ENCODE measurements at places on chromosomes 12 and 14. TPM values are rescaled to one million over a fixed set of nuclear protein-coding genes. Genes with fewer than 3 reads are reported as not detected.

GRCh38 chr12:118356809-118357256, 15.9 kb downstream of the TAOK3 start:
- H3K4me3 ChIP-seq, result peak overlapping the region; percentile 11
- H3K27ac ChIP-seq, result peak overlapping the region; percentile 82
- H3K27me3 ChIP-seq, result no peaks in the 10 kb centered on the region
- H3K36me3 ChIP-seq, result no peaks in the 10 kb centered on the region
- DNase-seq, result no peak

- no peak overlapping the region for H3K27ac ChIP-seq
- no peaks in the 10 kb centered on the region for H3K27me3 ChIP-seq
- no peak for DNase-seq
- no peaks in the 10 kb centered on the region for H3K4me1 ChIP-seq
- H3K4me3 ChIP-seq, result no peak overlapping the region
- H3K36me3 ChIP-seq, result no peaks in the 10 kb centered on the region
These were observed 16.8 kb downstream of the HIF1A start for GRCh38 chr14:61712137-61712536.

- DNase-seq, result no peak
- H3K36me3 ChIP-seq, result peaks cover 15% of the 10 kb centered on the region
- no peak overlapping the region for H3K4me3 ChIP-seq
- no peaks in the 10 kb centered on the region for H3K27me3 ChIP-seq
- H3K27ac ChIP-seq, result no peak overlapping the region
These were observed 5.9 kb downstream of the ZFYVE21 start for GRCh38 chr14:103721334-103722120.

DNA sequence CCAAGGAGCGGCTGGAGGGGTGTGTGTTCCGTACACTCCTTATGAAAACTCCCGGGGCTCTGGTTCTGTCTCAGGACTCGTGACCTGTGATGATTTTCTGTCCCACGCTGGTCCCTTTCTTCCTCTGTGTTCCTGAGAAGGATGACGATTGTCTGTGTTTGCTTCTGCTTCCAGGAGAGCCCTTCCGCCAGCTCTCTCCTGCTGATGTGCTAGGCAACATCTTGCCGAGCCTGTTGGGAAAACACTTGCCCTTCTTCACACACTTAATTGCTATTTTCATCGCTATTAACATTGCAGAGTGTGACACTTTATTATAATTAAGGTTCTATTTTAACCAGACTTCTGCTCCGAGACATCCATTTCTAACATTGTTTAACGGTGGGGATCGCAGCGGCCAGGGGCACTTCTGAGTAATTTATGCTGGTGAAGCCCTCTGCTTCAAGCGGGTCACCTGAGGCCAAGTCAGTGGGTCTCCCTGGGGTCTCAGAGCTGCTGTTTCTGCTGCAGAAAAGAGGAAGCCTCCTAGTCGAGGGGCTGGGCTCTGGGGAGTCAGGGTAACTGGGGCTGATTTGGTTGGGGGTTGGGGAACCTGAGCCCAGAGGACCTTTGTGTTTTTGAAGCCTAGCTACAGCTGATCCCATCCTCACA, 88.6 kb downstream of the PRMT8 start:
- H3K4me3 ChIP-seq, result no peak overlapping the region
- no peak overlapping the region for H3K27ac ChIP-seq
- H3K4me1 ChIP-seq, result no peaks in the 10 kb centered on the region
- no peaks in the 10 kb centered on the region for H3K36me3 ChIP-seq

- H3K4me1 ChIP-seq, result no peaks in the 10 kb centered on the region
- no peak overlapping the region for H3K27ac ChIP-seq
- H3K36me3 ChIP-seq, result no peaks in the 10 kb centered on the region
- no peak overlapping the region for H3K4me3 ChIP-seq
These were observed 825.9 kb downstream of the SLC16A7 start for GRCh38 chr12:60421741-60422140.

SIX6 gene
- total RNA-seq, result under 0.01 TPM

GLIPR1L2 gene
- 0.57 TPM for total RNA-seq

PLEKHG7 gene
- 0.14 TPM for total RNA-seq

CLEC14A gene
- total RNA-seq, result 4.8 TPM

DNA sequence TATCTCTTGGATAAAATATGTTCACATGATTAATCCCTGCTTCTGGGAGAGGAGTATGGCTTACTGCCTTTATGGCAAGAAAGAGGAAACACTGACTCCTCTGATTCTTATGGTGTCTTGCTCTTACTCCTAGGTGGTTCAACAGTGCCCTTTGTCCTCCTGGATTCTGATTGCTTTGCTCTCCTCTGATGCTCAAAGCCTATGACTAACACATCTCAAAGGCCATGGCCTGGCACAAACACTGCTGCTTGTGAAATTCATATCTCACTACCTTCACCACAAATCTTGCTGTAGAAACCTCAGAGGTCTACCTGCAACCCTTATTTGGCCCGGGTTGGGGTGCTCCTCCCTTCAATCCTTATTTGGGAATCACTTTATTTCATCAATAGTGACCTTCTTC, 217.2 kb downstream of the C12orf50 start:
- H3K27me3 ChIP-seq, result no peaks in the 10 kb centered on the region
- H3K36me3 ChIP-seq, result no peaks in the 10 kb centered on the region
- no peak overlapping the region for H3K4me3 ChIP-seq
- no peak overlapping the region for H3K27ac ChIP-seq

GRCh38 chr12:52029685-52030084, 21.6 kb upstream of the NR4A1 start:
- no peak for DNase-seq
- H3K27me3 ChIP-seq, result peaks cover 17% of the 10 kb centered on the region
- H3K36me3 ChIP-seq, result no peaks in the 10 kb centered on the region
- no peak overlapping the region for H3K27ac ChIP-seq
- no peak overlapping the region for H3K4me3 ChIP-seq
- H3K4me1 ChIP-seq, result peaks cover 45% of the 10 kb centered on the region

GRCh38 chr12:57128519-57129247, 400 bp downstream of the LRP1 start:
- no peak for DNase-seq
- peaks cover 28% of the 10 kb centered on the region for H3K4me1 ChIP-seq
- H3K27ac ChIP-seq, result peak overlapping the region; percentile 84
- peaks cover 92% of the 10 kb centered on the region for H3K27me3 ChIP-seq

- H3K36me3 ChIP-seq, result no peaks in the 10 kb centered on the region
- H3K4me1 ChIP-seq, result peaks cover 9% of the 10 kb centered on the region
- no peak overlapping the region for H3K27ac ChIP-seq
- no peaks in the 10 kb centered on the region for H3K27me3 ChIP-seq
- no peak for DNase-seq
These were observed 7.3 kb upstream of the C12orf50 start for GRCh38 chr12:88036353-88036965.

CCND2 gene
- 53.6 TPM for total RNA-seq

DNA sequence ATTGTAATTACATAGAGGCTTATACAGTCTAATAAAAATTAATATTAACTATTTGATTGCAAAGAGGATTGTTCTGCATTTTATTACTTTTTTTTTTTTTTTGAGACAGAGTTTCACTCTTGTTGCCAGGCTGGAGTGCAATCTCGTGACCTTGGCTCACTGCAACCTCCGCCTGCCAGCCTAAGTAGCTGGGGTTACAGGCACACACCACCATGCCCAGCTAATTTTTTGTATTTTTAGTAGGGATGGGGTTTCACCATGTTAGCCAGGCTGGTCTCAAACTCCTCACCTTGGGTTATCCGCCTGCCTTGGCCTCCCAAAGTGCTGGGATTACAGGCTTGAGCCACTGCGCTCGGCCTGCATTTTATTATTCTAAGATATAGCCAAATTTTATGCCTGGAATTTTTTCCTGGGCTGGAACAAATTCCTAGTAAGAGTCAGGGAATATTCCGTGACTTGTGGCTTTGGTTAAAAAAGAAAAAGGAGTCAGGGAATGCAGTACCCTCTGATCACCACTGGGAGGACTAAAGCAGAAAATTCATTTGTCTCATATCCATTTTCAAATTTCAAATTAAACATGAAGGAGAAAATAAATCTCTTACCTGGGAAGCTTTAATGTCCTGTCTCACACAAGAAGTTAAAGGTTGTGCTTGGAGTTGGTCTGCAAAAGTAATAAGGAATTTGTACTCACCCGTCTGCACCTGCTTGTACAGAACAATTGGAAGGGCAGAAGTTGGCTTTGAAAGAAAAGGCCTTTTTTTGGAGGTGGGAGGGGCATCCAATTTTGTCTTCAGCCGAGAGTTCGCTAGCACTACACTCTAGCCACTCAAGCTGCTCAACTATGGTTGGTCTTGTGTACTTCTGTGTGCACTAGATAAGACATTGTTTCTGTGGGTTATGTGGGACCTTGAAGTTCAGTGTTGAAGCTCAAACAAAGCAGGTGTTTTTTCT, 8.7 kb downstream of the MARK3 start:
- H3K27ac ChIP-seq, result peak overlapping the region; percentile 80
- H3K4me1 ChIP-seq, result peaks cover 23% of the 10 kb centered on the region
- H3K27me3 ChIP-seq, result no peaks in the 10 kb centered on the region
- DNase-seq, result no peak
- H3K36me3 ChIP-seq, result no peaks in the 10 kb centered on the region

DNA sequence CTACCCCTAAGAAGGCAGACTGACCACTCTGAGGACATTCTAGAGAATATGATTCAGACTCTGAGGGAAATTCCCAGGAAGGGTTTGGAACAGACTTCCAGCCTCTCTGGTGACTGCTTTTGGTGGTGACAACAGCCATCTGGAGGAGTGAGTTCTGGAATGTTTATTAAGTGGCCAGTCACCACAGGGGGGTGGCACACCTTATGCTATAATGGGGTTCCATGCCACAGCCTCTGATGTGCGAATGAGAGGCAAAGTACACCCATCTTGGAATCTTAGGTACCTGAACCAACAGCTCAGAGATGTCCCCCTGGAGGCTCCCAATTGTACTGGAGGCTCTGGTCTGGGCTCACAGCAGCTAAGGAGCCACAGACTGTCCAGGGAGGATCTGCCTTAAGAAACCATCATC, 9.5 kb upstream of the TINF2 start:
- H3K27me3 ChIP-seq, result no peaks in the 10 kb centered on the region
- no peak for DNase-seq
- H3K4me1 ChIP-seq, result peaks cover 3% of the 10 kb centered on the region

- no peak for DNase-seq
- no peak overlapping the region for H3K27ac ChIP-seq
- H3K36me3 ChIP-seq, result no peaks in the 10 kb centered on the region
- H3K27me3 ChIP-seq, result no peaks in the 10 kb centered on the region
- no peak overlapping the region for H3K4me3 ChIP-seq
These were observed 39.1 kb upstream of the CRADD start for GRCh38 chr12:93638095-93638494.

PMCH gene
- total RNA-seq, result 0.47 TPM

DNA sequence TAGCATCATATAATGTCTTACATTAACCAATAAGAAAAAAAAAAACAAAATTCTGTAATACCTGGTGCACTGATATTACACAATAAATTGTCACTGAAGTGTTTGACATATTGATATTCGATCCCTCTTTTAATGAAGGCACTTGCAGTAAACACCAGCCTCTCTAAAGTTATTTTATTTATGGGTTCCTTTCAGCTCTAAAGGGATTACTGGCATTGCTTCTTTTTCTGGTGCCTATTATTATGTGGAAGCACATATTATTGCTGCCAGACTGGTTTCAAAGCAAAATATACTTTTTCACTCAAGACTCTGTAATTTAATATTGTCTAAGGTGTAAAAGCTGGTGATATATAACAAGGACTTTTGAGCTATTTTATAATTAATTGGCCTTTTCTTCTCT, 1090.5 kb downstream of the TRHDE start:
- H3K36me3 ChIP-seq, result no peaks in the 10 kb centered on the region
- DNase-seq, result no peak

NPFF gene
- 0.38 TPM for total RNA-seq

DNA sequence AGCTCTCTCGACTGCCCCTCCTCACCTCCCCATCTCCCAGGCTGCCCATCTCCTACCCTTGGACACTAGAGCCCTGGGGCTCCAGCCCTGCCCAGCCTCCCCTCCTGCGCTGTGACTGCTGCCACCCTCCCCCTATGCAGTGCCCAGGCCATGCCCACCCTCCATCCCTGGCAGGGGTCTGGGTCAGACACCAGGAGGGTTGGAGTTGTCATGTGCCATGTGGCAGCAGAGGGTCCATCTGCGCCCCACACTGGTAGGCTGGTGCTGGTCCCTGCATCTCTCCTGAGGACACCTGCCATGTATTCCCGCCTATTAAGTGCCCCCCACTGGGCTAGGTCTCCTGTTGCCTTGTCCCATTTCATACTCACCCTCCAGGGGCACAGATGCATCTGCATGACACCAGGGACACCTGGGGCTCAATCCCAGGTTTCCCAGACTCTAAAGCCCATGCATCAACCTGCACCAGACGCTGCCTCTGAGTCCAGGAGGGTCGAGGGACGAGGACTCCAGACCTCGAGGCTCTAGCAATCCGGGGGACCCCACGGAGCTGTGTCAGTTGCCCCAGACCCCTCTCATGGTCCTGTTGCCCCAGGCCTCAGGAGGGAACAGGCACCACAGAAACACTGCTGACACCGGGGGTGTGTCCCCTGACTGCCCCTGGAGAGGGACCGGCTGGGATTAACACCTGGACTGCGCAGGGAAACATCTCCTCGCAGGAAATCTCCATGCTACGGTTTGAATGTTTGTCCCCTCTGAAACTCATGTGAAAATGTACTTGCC, 23.4 kb upstream of the SFSWAP start:
- H3K36me3 ChIP-seq, result no peaks in the 10 kb centered on the region
- DNase-seq, result no peak
- no peak overlapping the region for H3K27ac ChIP-seq

CELA1 gene
- total RNA-seq, result 0.09 TPM

DNA sequence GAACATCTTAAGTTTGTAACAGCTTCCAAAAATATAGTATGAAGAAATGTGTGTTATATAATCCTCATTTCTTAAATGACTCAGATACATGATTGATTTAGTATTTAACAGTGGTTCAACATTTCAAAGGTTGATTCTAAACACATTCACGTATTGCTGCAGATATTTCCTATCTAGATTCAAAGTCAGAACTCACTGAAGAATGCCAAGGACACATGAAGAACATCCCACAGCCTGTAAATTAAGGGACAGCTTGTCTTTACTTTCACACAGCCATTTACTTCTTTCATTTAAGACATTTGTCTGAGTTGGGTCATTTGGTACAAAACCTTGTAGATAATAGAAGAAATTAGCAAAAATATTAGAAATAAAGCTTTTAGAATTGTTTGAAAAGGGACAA, 66.9 kb upstream of the CPSF6 start:
- no peak overlapping the region for H3K27ac ChIP-seq
- H3K4me3 ChIP-seq, result no peak overlapping the region
- no peaks in the 10 kb centered on the region for H3K36me3 ChIP-seq
- no peaks in the 10 kb centered on the region for H3K27me3 ChIP-seq
- no peaks in the 10 kb centered on the region for H3K4me1 ChIP-seq
- DNase-seq, result no peak

- no peak overlapping the region for H3K4me3 ChIP-seq
- no peaks in the 10 kb centered on the region for H3K27me3 ChIP-seq
- no peak for DNase-seq
- no peak overlapping the region for H3K27ac ChIP-seq
These were observed 69.8 kb downstream of the ZFP36L1 start for GRCh38 chr14:68722968-68723566.

MMP17 gene
- 0.28 TPM for total RNA-seq

All from thymus (tissue), 14 donors.